ENCODE measurements at places on chromosomes 4 and X.

GRCh38 chrX:125786316-125786715 is 379.8 kb downstream of the DCAF12L2 start:
- no peak for DNase-seq

DNA sequence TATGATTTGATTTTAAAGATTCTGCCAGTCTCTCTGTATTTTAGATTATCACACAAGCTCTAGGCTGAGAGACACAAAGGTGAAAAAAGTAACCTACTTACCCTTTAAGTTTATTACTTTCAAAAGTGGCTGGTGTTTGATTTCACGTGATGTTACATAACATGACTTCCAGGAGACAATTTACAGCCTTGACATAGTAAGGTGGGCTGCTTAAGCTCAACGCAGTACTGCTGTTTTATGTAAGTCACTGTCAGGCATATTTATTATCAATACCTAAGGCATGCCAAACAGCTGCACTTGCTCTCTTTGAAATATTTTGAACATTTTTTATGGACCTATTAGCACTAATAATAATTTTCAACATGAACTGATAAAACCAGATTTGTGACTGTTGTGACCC is 451.5 kb upstream of the FAM241A start:
- DNase-seq, result no peak

DNA sequence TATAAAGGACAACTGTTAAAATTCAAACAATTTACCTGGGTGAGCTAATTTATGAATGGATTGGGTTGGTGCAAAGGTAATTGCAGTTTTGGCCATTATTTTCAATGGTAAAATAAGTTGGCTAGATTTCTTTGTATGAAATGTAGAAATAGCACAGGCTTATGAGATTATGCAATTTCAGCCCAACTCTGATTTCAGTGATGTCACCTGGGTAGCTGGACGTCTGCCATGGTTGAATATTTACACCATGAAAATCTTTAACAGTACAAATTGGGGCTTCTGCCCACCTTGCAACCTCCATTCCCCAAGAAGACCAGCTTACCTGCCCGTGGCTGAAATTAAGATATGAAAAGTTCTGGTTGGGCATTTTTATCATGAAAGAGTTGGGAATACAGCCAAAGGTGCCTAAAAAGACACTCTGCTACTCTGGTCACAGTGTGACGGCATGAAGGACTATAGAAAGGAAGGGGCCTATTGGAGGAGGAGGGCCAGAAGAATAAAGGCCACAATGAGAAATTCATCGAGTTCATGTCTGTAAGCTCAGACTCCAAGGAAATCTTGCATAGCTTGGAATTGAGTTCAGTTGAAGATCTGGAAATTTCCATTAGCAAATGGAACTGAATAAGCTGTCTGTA is 29.7 kb downstream of the EGF start:
- no peak for DNase-seq

DNA sequence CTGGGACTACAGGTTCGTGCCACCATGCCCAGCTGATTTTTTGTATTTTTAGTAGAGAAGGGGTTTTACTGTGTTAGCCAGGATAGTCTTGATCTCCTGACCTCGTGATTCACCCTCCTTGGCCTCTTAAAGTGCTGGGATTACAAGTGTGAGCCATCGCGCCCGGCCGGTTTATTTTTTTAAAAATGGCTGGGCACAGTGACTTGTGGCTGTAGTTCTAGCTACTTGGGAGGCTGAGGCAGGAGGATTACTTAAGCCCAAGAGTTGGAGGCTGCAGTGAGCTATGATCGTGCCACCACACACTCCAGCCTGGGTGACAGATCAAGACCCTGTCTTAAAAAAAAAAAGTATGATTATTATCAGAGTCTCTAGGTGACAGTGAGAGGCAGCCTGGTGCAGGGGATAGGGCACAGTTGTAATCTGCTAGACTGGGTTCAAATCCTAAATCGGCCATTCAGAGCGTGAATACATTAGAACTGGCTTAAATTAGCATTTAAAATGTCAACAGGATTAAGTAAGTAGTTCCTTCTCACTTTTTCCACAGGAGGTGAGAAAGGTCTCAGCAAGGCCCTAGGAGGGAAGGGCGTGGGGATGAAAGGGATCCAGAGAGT is 435 bp upstream of the MGST2 start:
- DNase-seq, result no peak

DNA sequence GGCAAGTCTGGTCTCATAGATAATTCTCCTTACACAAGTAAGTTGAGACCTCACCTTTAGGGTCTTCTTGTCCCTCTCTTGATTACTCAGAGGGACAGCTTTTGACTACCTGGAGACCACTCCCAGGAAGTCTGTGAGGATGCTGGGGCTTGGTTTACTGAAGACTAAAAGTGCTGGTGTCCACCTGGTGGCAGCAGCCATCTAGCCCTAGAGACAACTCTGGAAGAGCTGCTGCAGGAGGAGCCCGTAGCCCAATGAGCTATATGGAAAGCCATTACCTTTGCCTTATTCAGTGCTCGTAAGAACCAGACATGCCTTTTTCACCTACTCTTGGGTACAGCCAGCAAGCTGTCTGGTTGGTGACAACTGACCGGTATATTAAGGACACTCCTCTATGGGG is 7.3 kb downstream of the FGFBP2 start:
- DNase-seq, result no peak

GRCh38 chrX:46461660-46462191 is 83.5 kb downstream of the ZNF674 start:
- DNase-seq, result no peak

DNA sequence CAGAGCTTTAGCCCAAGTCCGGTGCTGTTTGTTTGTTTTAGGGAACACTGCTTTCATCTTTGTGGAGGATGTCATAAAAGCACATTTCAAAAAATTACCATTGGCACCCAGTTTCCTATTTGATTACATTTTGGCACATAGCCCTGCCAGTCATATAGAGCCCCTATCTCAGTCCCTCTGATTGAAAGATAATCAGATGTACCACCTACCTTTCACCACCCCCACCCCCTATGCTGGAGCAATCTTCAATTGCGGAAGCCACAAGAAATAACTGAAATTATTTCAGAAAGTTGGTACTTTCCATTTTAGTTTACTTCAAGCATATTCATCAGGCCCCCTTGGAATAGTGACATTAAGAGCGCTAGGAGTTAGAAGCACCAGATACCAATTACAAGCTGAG is 136.7 kb upstream of the RPL34 start:
- no peak for DNase-seq

GRCh38 chr4:48989461-48990203 is 3.6 kb downstream of the CWH43 start:
- no peak for DNase-seq

DNA sequence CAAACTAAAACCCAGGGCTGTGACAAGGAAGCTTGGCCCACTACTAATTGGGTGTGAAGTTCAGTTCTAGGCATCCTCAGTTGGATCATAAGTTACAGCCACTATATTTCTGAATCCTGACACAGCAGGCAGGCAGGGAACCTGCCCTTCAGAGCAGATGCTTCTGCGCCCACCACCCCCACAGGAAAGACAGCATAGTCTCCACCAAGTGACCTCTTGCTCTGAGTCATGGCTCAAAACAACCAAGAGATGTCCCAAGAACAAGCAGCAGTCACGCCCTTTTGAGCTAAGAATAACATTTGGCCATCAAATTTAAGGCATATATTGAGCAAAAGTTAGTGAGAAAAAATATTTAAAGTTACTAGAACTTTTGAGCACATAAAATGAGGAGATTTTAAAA is 170.7 kb upstream of the SMARCAD1 start:
- DNase-seq, result peak; percentile 15

DNA sequence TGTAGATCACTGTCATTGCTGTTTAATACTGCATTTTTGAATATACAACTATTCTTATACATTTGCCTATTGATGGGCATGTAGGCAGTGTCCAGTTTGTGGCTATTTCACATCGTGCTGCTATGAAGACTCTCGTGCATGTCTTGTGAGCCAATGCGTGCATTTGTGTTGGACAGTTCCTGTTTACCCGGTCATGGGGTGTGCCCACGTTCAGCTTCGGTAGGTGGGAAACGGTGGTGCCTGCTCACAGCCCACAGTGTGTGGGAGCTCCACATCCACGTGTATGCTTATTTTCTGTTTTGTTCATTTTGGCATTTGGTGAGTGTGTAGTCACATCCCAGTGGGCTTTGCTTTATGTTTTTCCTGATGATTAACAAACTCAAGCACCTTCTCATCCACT is 19.7 kb upstream of the RNF212 start:
- DNase-seq, result no peak

GRCh38 chr4:94548571-94548970 is 96.8 kb downstream of the PDLIM5 start:
- peak; percentile 44 for DNase-seq

DNA sequence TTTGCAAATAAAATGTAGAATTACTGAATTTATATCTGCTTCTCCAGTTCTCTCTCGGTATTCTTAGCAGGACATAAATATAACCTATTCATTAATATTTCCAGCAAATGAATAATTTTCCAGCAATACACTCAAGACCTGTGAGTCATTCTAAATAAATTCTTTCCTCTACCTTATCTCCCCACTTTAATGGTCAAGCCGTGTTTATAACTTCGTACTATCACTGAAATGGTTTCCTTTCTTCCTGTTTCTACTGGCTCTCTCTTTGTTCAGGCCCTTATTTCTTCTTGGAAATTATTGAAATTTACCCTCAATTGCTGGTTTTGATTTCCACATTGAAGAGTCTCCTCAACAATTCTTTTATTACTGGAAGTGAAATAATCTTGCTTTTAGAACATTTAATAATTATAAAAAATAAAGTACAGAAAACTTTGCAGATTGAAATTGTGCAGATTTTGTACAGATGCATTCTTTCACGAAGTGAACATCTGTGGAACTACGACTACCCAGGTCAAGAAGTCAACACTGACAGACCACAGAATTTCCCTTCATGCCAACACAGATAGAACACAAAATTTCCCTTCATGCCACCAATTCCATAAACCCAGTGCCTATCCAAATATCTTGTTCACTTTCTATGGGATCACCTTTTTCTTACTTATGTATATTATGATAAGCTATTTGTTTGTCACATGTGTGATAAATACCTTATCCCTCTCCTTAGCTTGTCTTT is 205.7 kb downstream of the FAT4 start:
- no peak for DNase-seq

DNA sequence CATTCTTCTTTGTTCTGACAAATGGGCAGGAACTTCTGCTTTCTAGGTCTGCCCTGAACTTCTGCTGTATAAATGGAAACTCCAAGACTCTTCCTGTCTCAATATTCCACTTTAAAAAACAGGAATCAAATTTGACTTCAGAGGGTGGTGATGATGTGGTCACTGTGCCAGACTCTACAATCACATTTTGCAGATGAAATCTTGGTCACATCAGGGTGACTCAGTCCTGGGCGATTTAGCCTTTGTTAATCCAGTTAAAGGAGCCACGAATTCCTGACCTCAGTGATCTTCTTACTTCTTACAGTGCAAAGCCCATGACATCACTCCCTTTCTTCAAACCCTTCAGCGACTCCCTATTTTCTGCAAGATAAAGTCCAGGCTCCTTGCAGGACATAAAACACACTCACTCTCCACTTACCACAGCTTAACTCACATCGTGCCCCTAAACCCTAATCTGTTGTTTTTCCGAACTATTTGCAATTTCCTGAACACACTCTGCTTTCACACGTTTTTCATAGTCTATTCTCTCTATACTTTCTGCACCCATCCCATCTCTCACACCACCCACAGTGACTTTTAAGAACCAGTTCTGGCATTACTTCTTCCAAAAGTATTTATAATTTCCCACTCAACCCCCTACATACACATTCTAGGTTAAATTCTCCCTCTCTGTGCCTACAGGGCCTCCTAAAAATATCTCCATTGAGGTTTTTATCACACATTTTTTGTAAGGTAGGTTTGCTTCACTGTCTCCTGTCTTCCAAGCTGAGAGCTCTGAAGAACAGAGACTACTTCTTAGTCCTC is 11.1 kb downstream of the GASK1B start:
- DNase-seq, result peak; percentile 77

- no peak for DNase-seq
Measured at GRCh38 chr4:27215220-27215826, 354.7 kb downstream of the STIM2 start.

DNA sequence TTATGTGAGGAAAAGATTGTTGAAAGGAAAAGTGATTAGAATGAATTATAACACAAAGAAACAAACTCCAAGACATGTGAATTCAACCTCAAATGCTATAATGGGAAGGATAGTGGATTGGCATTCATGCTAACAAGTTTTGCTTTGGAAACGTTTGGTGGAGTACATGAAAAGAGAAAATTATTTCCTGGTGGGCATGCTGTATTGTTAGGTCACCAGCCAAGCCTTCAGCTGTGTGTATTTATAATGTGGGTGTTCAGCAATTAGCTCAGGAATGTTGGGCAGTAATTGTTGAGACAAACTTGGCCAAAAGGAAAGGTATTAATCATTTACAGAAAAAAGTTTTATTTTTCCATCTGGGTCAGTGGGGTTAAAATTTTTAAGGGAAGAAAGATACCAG is 198.9 kb upstream of the ARSJ start:
- DNase-seq, result no peak

DNA sequence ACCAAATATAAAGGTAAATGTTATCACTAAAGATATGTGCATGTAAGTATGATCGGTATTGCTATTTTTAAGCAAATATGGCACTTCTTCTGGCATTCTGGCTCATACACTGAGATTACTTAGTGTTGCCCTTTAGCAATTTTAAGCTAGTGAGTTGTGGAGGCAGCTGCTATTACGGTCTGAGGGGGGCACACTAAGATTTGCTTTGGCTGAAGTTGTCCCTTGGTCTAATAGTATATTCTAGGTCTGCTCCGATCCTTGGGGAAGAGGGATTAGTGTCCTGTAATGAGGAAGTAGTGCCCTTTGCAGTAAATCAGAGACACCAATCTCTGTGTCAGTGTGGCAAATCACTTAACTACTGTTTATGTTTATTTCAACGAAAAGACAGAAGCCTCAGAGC is 196.5 kb upstream of the FTHL17 start:
- no peak for DNase-seq

DNA sequence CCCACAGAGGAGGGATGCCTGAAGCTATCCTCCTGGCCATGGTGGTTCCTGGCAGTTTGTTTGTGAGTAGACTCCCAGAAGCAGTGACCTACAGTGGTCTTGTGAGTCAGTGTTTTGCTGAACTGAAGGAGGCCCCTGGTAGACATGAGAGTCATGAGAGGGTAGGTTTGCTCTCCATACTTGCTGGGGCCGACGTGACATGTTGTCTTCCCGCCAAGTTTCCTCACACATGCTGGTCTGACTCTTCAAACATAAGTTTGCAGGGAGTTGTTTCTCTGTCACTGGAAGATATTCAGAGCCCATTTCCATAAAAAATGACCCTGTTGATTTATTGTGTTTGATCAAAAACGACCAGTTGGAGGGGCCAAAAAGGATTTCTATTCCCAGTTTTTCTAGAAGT is 131.1 kb upstream of the SCML1 start:
- DNase-seq, result no peak

- no peak for DNase-seq
Measured at GRCh38 chr4:119191505-119191904, 21.0 kb upstream of the USP53 start.

- no peak for DNase-seq
Measured at GRCh38 chr4:15043226-15043625, 40.9 kb downstream of the CPEB2 start.
